ENCODE measurements at places on chromosomes 5 and 9.
A peak's percentile ranks its signal among the peaks of the same experiment; 100 is the strongest.

GRCh38 chr5:14676320-14676719, 11.8 kb downstream of the OTULIN start:
- DNase-seq: peak; percentile 21

DNA sequence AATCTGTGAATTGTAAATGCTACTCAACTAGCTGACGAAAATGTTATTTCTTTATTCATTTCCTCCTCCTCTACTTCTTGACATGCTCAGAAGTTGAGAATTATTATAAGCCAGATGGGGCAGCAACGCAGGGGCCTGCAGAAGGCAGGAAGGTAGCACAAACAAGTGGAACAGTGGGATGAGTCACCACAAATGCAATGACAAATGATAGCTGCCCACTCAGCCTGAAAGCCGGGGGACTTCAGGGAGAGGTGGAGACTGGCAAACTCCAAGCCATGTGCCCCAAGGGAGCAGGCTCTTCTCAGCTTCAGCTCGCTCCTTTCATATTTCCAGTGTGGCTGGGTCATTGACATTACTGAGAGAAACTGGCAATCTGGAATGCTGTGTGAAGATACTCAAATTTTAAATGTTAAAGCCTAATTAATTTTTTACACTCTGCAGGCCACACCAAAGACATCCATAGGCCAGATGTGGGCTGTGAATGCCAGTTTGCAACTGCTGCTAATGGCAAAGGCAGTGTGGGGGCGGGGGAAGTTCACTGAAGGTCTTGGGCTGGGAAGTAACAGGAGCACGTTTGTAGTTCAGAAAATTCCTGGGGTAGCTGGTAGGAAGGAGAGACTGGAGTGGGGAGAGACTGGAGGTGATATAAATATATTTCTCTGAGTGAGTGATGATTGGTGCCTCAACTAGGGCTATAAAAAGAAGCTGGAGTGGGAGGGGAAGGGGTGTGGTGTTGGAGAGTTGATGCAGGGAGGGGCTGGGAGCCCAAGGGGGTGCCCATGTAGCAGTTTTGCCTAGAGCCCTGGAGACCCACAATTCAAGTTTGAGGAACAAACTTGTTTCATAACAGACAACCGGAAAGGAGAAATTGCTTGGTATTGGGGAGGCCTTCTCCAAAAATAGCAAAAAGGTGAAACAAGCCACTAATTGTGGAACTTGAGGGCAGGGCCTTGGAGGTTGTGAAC, 20.8 kb upstream of the ADRB2 start:
- peak; percentile 37 for DNase-seq

DNA sequence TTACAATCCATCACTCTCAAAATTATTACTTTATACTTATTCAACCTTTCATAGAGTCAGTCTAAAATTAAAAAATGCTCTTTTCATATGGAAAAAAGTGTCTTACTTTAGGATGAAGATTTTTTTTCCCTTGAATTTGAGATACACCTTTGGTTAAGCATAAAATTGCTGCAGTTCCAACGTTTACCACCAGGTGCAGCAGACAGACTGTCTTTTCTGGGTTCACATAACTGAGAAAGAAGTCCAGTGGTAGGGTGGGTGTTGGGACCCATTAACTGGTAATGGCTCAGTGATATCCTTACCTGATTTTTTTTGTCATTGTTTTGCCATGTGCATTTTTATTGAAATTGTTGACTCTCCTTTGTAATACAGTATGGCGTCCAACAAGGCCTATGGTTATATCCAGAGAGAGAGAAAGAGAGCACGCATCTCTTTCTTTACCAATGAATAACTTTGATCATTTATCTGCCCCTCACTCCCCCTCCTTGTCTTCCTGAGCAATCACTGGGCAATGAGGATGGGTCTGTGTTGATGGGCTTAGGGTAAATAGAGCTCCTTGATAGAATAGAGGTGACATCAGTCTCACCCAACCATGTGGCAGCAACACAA, 98.4 kb downstream of the FBXL7 start:
- DNase-seq: no peak

DNA sequence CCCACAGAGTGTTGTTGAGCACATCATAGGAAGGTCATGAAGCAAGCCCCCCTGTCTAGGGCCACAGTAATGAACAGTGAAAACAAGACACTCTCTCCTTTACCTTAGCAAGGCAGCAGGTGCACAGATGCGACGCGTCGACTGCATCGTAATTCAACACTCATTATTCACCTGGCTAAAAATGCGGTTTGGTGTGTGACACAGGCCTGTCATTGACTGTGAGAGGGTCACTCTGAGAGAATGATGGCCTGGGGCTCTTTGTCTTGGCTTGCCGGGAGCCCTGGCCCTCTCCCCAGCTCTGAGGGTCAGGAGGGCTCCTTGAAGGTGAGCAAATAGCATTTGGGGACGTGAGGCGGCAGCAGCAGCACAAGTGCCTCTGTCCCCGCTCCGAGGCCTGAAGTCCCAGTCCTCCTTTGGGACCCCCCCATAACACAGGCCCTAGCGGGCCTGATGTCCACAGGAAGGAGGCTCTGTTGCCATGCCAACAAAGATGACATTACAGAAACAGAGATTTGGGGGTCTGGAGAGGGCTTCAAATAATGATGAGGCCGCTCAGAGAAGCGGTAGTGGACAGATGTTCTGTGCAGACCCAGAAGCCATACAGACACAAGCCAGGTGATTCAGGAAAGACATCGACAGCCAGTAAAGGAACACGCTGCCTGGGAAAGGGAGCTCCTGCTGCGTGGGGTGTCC, 46.7 kb downstream of the SHB start:
- no peak for DNase-seq

DNA sequence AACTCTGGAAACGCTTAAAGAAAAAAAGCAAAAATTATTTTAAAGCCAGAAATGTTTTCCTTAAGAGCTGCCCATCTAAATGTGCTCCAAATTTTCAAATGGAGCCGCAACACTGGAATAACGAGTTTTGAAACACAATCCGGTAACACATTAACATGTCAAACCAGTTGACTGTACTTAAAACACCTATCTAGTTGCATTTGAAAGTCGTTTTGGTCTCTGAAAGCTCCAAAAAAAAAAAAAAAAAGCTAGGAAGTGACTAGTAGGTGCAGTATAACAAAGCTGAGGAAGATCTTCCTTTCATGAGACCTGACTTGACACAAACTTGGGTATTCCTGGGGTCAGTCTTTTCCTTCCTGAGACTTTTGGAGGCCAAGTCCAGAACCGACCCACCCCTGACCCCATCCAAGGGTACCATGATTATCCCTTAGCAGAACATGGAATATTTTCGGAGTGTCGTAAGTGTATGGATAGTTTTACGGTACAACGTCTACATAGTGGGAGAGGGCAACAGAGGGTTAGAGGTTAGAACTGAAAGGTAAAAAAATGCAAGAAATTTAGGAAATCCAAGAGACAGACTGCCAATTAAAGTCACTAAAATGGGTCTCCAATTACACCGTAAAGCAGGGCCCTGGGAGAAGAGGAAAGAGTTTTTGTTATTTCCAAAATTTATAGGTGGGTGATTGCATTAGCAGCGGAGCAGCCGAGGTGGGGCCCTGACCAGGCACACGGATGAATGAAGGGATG, 812 bp downstream of the CETN3 start:
- no peak for DNase-seq

DNA sequence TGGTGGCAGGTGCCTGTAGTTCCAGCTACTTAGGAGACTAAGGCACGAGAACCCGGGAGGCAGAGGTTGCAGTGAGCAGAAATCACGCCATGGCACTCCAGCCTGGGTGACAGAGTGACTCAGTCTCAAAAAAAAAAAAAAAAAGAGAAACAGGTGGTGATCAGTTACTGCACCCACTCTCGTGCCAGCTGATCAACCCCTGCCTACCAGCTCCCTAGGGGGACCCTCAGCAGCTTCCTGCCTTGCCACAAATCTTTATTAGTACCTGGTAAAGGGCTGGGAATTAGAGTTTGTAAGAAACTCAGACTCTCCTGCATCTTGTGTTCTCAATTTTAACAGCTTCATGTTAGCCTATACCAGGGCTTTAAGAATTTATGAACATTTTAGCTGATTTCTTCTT, 914.9 kb downstream of the EFNA5 start:
- no peak for DNase-seq

DNA sequence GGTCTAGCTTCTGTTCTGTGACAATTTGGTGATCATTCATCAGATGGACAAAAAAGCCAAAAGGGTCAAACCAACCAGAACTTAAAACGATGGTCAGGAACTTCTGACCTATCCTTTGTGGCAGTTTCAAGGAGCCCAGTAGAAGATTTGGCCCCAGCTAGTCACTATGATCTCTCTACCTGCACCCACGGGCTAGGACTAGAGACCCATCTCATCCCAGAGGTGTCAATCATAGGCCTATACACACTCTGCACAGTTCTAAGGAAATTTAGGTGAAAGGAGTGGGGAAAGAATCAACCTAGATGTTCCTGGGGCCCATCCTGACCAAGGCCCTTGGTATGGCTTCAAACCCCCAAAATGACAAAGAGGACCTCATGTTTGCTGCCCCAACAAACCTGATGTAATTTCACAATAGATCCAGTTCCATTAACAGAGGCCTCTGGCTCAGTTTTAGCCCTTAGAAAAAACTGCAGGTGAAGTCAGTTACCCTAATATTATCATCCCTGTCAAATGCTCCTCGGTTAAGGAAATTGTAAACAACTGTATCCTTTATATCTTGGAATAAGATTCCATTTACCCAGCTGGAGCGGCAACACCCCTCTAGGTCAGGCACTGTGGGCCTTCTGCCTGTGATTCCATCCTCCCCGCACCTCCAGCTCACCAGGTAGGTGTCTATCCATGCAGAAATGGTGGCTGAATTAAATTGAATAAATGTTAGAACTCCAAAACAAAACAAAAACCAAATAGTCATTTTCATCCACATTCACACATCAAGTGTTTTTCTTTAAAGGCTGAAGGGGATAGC, 138.7 kb downstream of the ENC1 start:
- DNase-seq: no peak

DNA sequence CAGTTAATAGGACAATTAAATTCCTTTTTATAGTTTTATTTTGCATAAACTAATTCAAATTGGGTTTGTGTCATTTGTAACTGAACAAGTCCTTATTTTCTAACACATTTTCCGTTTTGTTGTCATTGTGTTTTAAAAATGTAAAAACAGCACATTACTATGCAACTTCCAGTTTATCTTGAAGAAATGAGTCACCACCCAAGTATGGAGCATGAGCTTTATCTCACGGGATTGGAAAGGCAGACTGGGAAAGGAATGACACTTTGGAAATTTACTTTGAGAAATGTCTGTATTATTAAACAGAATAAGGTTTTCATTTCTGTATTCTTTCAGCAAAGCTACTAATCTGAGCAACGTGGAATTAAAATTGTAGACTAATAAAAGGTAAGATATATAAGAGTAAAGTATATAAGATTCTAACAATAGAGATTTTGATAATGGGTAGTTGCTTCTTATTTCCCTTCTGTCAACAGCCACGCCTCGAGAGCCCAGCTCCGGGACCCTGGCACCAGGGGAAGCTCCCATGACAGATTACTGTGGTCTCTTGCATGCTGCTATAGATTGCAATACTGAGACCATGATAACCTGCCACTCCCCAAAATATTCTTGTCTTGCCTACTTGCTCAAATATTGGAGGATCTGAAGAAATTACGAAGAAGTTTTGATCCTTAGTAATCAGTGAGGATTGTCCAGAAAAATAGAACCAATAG, 433.1 kb downstream of the CHSY3 start:
- DNase-seq: no peak

- no peak for DNase-seq
Observed at GRCh38 chr5:83485842-83486241, 14.3 kb downstream of the VCAN start.

- no peak for DNase-seq
Observed at GRCh38 chr9:69546265-69546664, 125.9 kb downstream of the APBA1 start.

DNA sequence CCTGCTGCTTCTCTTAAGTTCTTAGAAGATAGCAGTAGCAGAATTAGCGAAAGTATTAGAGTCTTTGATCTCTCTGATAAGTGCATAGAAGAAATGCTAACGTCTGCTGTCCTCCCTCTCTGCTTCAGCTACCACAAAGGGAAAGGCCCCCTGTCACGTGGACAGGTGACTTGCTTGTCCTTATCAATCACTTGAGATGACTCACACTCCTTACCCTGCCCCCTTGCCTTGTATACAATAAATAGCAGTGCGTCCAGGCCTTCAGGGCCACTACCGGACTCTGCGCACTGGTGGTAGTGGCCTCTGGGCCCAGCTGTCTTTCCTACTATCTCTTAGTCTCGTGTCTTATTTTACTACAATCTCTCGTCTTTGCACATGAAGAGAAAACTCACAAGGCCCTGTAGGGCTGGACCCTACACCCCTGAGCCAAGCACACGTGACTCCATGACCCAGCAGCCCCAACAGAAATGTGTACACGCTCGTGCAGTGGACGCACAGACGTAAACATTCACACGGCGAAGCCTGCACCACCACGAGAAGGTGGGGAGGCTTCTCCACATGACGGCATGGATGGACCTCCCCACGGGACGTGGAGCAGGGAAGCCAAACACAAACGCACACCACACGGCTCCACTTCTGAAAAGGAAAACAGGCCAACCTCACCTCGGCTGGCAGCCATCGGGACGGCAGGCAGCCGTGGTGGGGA, 38.3 kb downstream of the PNPLA7 start:
- no peak for DNase-seq

GRCh38 chr5:78514427-78515330, 133.9 kb downstream of the LHFPL2 start:
- no peak for DNase-seq

DNA sequence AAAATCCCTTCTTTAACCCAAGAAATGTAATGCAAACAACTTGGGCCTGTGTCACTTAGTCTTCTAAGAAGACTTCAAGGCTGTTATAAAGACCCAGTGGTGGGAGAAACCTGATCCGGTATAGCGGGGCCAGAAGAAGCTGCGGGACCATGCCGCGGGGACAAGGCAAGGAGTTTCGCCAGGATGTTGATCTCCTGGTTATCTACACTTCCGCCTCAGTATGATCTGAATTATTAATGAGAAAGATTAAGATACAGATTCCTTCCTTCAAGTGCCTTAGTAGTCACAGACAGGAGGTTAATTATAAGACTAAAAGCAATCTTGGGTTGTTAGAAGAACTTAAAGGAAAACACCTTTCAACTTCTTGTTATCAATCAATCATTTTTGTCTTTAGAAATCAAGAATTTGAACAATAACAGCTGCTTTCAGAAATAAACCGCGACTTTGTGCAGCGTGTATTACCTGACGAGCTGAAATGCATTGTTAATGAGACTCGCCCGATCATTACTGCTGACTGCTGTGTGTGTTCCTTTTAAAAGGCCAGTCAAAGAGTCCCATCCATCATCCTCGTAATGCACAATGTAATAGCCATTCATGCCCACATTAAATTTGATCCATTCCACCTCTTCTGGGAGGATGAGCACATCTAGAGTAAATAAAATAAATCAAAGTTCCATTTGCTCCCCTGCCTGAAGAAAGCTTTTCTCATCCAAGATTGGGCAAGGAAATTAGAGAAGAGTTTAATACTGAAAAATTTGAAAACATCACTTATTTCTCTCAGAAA, 22.2 kb downstream of the ERAP1 start:
- no peak for DNase-seq

Data from activated T-cell treated with anti-CD3 and anti-CD28 coated beads for 48 hours (primary cell).